ENCODE measurements at places on chromosomes 16 and 17. TPM values are rescaled to one million over a fixed set of nuclear protein-coding genes. Genes with fewer than 3 reads are reported as not detected.

Gene PRKCB
- polyA plus RNA-seq = 16.7 TPM

Gene TBX6
- 3.6 TPM for polyA plus RNA-seq

Gene ZNF319
- polyA plus RNA-seq = 3.3 TPM

Gene STH
- not detected for polyA plus RNA-seq

Gene ZP2
- polyA plus RNA-seq = not detected

Gene ALG1
- 45.7 TPM for polyA plus RNA-seq

Gene FOXL1
- 0.03 TPM for polyA plus RNA-seq

Gene CES5A
- polyA plus RNA-seq = 0.05 TPM

Gene CRISPLD2
- 3.6 TPM for polyA plus RNA-seq

DNA sequence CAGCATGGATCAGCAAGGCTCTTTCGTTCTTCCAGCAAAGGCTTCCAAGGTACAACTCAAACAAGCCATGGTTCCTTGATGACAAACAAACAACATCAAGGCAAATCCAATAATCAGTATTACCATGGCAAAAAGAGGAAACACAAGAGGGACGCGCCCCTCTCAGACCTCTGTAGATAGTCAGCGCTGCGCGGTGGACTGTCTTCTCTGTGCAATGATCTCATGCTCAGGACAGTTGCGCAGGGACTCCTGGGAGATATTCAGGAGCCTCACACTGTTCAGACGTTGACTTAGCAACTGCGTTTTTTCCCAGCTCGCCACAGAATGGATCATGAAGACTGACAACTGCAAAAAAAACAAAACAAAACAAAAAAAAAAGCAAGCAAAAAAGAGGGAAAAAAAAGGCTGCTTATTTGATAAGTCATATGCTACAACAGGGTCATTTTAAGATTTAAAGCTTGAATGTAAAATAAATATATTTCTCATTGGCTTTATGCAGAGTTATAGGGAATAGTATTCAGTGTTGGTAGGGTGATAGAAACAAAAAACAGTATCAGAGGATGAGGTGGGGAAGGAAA lies 37.1 kb upstream of the ADCY7 start:
- DNase-seq = no peak

DNA sequence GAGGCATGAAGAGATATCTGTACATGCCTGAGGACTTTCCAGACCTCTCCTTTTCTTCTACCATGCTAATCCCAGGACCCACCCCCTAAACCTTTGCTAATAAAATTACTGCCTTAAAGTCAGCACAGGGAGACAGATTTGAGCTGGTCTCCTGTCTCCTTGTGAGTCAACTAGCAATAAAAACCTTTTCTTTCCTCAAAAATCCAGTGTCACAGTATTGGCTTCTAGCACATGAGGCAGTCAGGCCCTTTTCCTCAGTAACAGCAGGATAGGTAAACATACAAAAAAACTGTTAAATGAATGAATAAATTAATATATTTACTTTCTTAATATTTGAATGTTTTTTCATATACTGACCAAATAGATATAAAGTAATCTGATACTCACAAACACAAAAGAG lies 41.3 kb downstream of the ABCA10 start:
- no peak for DNase-seq

DNA sequence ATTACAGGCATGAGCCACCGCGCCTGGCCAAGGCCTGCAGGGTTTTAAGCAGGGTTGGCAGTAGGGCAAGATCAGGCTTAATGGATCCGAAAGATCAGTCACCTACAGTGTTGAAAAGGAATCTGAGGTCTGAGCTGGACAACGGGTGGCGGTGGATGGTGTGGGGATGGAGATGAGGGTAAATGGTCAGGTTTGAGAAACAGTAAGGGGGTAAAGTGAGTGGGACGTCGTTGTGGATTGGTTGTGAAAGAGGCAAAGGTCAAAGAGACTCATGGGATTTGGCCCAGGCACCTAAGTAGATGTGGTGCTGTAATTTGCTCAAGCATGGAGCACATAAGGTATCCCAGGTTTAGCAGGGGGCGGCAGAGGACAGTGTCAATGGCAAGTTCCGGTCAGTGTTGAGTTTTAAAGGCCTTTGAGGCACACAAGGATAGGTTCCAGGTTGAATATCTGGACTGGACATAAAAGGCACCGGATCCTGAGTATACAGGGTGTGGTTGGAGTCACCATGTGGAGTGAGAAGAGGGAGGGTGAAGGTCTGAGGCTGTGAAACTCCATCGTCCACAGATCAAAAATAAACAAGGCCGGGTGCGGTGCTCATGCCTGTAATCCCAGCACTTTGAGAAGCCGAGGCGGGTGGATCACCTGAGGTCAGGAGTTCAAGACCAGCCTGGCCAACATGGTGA lies 1.1 kb upstream of the SLC16A5 start:
- no peak for DNase-seq

- no peak for DNase-seq
Observed at GRCh38 chr17:17742133-17742621, 60.9 kb downstream of the RAI1 start.

DNA sequence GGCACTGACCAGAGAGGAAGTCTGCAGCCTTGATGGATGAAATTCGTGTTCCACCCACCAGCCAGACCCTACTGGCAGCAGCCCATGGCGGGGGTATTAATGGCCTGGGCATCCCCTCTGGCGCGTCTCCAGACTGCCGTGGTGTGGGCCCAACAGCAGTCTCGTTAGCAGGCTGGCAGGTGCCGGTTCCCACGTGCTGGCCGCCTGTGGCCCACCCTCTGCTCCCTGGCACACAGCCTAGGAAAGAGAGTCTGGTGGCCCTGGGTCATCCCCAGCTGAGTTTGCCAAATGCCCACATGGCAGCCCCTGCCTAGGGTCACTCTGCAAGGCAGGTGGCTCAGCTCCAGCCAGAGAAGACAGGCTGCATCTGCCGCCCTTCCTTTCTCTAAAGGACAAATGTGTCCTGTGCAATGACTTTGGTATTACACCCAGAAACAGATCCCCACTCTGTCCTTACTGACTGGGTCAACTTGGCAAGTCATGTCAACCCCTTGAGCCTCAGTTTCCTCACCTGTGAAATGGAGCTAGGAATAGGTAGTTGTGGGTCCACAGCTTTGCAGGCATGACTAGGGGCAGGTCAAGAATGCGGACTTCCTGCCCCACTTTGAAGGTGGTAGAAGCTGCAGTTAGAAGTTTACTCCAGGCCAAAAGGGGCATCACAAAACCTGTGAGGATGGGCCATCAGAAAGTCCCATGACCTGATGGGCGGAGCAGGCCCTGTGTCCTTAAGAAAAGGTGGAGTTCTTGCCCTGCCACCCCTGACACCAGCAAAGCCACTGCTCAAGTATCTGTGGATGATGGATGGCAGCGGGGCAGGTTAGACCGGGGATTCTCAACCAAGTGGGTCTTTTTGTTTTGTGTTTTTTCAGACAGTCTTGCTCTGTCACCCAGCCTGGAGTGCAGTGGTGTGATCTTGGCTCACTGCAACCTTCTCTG lies 76.6 kb downstream of the ABCC6 start:
- DNase-seq = no peak

GRCh38 chr17:38958326-38958725 lies 8.9 kb downstream of the FBXO47 start:
- no peak for DNase-seq

DNA sequence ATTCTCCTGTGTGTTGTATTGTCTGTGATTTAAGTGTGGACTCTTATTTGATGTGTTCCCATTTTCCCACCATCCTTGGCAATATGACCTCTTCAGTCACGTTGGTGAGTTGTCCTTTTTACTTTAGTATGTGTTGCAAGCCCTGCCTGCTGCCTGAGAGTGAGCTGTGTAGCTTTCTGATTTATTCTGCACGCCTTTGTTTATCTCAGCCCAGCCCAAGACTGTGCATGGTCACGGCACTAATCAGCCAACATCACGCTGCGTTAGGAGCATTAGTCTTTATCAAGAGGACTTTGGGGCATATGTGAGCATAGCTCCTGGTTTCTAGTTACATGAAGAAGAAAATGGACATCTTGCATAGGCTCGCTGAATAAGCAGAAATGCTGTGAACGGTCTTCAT lies 6.0 kb downstream of the TOM1L1 start:
- no peak for DNase-seq
